ENCODE measurements at places on chromosomes 2 and 18.

- DNase-seq: no peak
Observed at GRCh38 chr2:73994178-73994831, 9.6 kb downstream of the TET3 start.

- DNase-seq: no peak
Observed at GRCh38 chr18:44730803-44731529, 50.3 kb downstream of the SETBP1 start.

DNA sequence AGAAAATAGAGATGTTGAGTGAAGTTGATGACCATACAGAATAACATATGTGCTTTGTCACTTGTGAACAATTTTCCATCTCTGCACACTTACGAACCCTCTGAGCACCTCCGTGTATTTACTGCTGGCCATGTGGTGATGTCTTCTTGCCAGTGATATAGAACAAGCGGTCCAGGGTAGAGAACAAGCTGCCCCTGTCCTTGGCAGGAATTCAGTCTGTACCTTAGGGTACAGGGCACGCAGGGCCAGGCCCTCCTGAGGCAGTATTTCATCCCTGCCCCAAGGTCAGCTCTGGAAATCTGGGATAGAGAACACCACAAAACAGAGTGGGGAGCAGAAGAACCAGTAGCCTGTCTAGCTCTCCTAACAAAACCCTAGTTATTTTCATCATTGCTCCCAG is 44.6 kb downstream of the CDCA7 start:
- no peak for DNase-seq

GRCh38 chr2:55309446-55309845 is 40.4 kb upstream of the MTIF2 start:
- DNase-seq: peak; percentile 34

DNA sequence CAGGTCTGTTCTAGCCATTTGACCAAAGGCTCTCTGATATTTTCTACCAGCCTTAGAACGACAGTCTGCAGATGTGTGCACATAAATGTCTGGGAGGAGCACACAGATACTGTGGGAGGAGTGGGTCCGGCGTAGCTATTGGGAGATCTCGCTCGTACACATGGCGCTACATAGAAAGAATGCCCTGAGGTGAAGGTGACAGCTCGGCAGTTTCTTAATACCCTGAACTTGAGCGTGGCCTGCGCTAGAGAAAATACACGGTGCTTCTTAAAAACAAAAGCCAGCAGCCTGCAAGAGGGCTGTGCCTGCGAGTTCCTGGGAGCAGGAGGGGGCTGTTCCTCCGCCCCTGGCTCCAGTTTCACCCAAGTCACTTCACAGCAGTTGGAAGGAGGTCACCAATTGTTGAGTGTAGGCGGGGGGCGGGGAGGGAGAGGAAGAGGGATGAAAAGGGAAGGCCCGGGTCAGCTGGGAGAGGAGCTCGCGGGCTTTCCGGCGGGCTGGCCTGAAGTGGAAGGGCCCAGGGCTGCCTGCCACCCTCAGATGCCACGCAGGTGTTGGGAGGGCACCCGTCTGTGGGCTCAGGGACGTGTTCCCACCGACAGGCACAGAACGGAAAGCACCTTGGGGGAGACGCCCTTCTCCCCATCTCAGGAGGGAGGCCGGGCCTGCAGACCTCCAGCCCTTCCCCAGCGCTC is 124.7 kb upstream of the ZNF516 start:
- DNase-seq: no peak

DNA sequence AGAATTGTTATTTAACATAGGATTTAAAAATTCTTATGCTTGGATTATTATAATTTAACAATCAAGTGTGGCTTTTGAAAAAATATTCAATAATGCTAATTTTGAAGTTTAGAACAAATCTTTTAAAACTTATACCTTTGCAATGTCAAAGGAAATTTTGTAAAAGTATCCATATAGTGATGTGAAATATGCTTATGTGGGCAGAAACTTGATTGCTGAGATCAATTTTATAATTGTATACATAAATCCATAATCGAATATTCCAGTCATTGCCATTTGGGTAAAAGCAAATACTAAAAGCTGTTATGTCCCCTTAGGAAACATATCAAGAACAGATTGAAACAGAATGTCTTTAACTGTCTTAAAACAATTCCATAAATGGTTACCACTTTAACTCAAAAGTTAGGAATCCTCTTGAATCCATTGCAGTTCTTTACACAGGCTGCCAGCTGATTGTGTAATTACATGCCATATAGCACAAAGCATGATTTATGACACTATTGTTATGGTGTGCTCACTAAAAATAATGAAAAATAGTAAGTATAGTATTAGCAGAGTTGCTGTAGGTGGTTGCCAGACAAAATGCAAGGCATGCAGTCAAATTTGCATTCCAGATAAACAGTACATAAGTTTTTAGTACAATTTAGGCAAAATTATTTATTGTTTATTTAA is 24.2 kb downstream of the PLCL1 start:
- DNase-seq: peak; percentile 55

- no peak for DNase-seq
Observed at GRCh38 chr2:7373156-7373555, 455.9 kb downstream of the RNF144A start.

- no peak for DNase-seq
Observed at GRCh38 chr2:238986491-238987351, 138.8 kb downstream of the TWIST2 start.

- DNase-seq: no peak
Observed at GRCh38 chr2:149884871-149885270, 297.3 kb upstream of the MMADHC start.

- DNase-seq: no peak
Observed at GRCh38 chr18:63468575-63468974, 8.2 kb upstream of the SERPINB5 start.

GRCh38 chr18:74244554-74244953 is 47.2 kb downstream of the CYB5A start:
- DNase-seq: no peak

DNA sequence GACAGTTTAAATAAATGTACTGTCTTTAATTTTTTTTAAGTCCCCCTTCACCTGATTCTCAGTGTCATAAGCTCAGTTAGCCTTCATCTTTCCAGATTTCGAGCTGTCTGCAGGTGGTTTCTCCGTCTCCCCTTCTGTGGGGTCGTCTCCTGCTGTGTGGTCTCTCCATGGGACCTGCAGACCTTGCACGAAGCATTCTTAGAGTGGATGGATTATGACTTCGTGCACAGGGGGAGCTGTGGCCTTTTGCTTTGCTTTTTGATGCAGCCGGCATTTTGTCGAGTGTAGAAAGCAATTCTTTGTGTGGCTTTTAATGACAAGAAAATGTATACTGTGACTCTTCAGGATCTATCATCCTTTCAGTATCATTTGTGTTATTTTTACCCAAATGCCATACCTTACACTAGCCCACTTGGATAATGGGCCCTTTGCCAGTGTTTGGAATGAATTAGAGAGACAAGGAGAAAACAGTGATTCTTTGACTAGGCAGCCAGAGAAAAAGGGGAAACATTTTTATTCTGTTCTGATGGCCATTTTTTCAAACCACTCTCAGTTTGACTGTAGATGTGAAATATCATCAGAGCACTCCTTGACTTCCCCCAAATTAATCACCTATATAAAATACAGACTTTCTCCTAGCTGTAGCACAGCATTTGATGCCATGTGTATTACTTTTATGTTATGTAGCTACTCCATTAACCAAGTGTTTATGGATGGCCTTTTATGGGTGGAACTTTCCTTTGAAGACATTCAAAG is 54.3 kb downstream of the ITGA6 start:
- no peak for DNase-seq

GRCh38 chr2:237150831-237151375 is 65.2 kb downstream of the COPS8 start:
- DNase-seq: no peak

GRCh38 chr18:41809652-41810051 is 145.4 kb upstream of the PIK3C3 start:
- no peak for DNase-seq

GRCh38 chr2:201842131-201842860 is 36.0 kb downstream of the CDK15 start:
- no peak for DNase-seq

- no peak for DNase-seq
Observed at GRCh38 chr2:167215595-167215994, 327.3 kb downstream of the XIRP2 start.

- DNase-seq: no peak
Observed at GRCh38 chr2:112897624-112897978, 13.4 kb upstream of the IL37 start.

DNA sequence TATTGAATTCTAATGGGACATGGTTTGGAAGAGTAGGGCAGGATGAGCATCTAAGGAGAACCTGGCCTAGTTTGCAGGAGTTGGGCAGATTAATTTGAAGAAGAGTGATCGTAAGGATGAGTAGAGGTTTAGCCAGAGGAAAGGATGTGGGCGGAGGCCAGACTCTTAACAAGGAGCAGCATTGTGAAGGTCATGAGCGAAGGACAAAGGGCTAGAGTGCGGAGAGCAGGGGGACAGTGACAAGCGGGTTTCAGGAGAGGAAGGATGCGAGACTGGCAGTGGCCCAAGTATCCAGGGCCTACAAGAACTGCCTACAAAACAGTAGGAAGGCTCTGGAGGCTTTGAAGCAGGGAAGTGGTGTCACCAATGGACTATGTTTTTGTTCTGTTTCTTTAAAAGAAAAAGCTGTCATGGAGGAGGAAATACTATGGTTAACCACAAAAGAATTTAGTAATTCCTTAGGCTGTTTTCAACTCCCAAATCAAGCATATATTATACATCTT is 20.1 kb downstream of the SLC66A3 start:
- peak; percentile 23 for DNase-seq

DNA sequence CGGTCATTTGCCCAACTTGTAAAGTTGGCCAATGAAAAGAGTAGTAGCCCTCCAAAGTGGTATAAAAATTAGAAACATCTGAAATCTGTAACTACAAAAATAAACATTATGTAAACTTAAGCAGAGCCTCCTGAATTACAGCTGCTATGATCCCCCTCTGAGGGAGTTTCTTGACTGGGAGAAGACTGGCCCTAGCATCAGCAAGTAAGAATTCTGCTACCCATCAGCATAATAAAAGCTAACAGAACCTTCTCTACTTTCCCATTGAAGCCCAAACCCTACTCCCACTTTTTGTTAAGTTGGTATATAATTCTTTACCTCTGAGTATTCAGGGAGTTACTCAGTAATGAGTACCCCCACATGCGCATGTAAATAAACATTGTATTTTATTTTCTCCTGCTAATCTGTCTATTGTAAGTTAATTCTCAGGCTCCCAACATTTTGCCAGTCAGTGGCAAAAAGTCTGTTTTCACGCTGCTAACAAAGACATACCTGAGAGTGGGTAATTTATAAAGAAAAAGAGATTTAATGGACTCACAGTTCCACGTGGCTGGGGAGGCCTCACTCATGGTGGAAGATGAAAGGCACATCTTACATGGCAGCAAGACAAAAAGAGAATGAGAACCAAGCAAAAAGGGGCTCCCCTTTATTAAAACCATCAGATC is 71.3 kb downstream of the MYL12B start:
- no peak for DNase-seq

GRCh38 chr18:25341831-25342230 is 10.1 kb downstream of the ZNF521 start:
- no peak for DNase-seq

DNA sequence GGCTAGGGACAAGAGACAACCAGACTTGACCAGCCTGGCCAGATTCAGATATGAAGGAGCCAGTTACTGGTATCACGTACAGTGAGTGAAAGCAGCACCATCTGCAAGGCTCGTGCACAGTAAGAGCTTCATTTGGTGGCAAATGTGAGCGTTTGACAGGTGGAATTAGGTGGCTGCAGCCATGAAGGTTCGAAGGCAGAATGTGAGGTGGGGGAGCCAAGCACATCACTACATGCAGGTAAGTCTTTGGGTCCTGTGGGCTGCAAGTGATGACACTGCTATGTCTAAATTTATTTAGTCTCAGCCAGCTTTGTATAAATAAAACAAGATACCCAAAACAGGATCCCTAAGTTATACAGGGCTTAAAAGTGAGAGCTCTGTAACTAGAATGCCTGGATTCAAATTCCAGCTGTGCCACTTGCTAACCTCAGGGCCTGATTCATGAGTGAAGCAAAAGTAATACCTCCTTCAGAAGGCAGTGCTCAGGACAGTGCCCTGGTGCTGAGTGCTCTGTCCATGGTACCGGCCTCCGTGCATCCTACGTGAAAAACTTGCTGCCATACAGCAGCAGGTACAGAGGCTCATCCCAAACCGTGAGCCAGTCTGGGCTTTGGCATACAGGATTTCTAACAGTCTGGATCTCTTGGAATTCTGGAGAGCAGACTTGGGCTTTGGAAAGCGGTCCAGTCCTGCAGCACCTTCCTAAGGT is 18.6 kb downstream of the DDX18 start:
- DNase-seq: no peak

GRCh38 chr2:159617100-159617499 is 752 bp upstream of the BAZ2B start:
- no peak for DNase-seq

DNA sequence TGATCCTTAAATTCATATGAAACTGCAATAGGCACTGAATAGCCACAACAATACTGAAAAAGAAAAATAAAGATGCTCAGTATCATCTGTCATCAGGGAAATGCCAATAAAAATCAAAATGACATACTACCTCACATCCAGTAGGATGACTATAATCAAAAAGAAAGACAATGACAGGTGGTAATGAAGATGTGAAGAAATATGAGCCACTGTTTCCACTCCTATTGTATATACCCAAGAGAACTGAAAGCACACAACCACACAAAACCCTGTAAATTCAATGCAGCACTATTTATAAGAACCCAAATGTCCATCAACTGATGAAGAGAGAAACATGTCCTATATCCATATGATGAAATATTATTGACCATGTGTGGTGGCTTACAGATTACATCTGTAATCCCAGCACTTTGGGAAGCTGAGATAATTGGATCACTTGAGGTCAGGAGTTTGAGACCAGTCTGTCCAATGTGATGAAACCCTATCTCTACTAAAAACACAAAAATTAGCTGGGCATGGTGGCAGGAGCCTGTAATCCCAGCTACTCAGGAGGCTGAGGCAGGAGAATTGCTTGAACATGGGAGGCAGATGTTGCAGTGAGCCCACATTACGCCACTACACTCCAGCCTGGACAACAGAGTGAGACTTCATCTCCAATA is 39.9 kb downstream of the MAP3K2 start:
- no peak for DNase-seq

DNA sequence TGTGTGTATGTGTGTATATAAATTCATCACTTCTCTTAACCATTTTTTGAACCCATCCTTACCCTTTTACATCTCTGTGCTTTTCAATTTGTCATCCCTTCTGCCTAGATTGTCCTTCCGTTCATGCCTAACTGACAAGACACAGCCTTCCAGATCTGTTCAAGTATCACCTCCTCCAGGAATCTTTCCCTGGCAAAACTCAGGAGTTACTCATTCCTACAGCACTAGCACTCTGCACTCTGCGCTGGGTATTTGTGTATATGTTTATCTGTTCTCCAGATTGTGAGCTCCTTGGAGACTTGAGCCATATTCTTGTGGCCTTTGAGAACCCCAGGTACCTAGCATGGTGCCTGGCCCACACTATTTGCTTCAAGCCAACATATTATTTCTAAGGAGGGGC is 26.8 kb upstream of the ASXL2 start:
- DNase-seq: no peak
